ENCODE measurements at places on chromosomes 1 and 21.

- DNase-seq, result no peak
Observed at GRCh38 chr1:11365744-11366387, 92.9 kb downstream of the UBIAD1 start.

DNA sequence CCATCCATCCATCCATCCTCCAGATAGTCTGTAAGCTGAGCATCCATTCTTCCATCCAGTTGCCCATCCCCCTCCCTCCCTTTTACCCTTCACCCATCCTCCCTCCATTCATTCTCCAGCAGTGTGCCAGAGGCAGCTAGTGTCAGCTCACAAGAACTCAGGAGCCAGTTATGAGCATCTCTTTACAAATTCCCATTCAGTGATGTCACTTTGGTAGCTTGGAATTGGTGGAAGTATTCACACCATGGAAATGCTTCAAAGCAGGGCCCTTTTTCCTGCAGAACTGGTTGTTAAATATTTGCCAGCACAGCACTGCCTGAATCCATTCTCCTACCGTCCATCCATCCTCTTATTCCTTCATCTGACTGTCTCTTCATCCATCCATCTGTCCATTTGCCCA, 72.5 kb downstream of the ARHGEF10L start:
- DNase-seq, result no peak

GRCh38 chr1:46008585-46008984, 123.8 kb downstream of the PIK3R3 start:
- DNase-seq, result no peak

DNA sequence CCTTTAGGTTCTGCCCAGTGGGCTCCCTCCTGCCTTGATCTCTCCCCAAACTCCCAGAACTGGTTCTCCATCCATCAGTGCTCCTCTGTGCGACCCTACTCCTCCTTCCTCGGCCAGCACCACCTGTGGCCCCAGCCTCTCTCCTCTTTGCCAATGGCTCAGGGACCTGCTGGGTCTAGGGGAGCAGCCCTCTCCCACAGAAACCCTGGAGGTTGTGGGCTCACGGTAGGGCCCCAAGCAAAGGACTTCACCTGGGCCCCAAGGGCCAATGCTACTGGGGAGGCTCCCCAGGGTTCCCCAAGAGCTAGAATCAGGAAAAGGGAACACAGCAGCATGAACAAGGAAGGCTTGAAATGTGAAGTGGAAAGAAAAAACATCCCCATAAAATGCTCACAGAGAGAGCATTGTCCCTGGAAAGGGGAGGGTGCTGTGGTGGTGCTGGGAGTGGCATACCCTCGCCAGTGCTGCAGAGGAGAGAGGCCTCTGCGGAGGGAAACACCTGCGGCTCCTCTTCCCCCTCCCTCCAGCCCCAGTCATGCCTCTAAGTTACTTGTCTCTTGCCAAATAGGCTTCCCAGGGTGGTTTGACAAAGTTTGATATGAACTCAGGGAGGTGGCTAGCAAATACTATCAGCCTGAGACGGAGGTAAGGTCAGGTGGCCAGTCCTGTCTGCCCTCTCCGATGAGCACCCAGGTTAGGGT, 2.5 kb downstream of the TMEM63A start:
- DNase-seq, result no peak

GRCh38 chr1:2231532-2232254, 3.6 kb downstream of the SKI start:
- peak; percentile 90 for DNase-seq

DNA sequence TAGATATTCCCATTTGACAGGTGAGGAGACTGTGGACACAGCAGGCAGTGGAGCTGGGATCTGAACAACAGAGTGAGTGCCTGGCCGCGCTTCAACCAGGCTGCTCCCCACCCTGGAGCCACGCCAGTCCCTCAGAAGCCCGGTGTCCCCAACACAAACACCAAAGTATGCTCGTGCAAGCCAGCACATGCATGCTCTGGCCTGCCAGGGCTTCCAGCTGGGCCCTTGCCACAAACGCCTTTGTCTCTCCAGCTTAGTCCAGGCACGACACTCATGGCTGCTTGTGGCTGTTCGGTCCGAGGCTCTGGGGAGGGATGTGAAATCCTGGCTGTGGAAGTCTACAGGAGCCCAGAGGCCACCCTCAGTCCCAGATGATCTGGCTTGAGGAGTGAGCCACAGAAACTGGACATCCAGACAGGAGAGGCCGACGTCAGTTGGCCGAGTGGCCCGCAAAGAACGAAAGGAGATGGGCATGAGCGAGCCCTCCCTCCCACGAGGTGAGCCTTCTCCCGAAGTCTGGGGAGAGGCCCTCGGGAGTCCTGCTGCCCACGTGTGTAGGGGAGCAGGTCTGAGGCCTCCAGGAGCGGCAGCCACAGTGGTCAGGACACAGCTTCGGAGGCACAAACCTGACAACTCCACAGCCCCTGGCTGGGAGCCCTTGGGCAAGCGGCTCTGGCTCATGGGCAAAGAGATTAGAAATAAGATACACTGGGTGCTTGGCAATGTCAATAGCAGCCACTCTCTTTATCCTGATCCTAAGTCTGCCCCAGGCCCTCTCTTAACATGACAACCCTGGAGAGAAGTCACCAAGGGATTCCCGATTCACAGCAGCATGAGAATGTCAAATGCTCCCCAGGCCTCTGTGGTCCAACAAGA, 117.1 kb upstream of the IFFO2 start:
- DNase-seq, result no peak

GRCh38 chr1:218339267-218339831, 5.8 kb upstream of the TGFB2 start:
- no peak for DNase-seq

All from ovary (tissue), 10 donors.